Trophoblast cell (in vitro differentiated cells and primary cell): ENCODE measurements at places on chromosomes 4 and X.

GRCh38 chr4:8058031-8058479, 100.6 kb downstream of the ABLIM2 start:
- peak; percentile 10 for DNase-seq

DNA sequence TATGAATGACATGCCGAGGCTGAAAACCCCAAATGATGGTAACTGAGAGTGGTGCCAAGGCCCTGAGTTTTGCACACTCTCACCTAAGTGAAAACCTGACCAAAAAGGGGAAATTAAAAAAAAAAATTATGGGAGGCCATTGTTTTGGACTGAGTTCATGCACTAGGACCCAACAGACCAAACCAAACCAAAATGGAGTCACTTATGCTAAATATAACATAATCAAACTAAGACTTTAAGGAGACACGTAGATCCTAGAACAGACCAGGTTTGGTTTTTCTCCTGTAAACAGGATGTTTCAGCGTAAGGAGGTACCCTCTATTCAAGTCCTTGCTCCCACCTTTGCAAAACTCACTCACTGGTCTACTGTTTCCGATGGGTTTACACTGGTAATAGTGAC, 453.0 kb downstream of the INPP4B start:
- DNase-seq, result no peak

DNA sequence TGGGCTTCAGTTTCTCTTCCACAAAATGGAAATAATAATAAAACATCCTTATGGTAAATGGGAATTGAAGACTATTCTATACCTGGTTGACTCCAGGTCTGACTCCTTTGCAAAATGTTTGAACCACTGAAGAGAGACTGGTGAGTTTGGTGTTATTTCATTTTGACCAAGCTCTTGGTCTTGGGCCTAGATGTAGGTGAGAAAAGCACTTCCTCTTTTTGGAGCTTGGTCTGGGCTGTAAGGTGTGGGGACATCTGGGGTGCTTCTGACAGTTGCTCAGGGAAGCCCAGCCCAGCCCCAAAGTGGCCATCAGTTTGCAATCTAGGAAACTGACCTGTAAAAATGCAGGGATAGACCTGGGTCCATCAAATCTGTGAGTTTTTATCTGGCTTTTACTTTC, 26.8 kb upstream of the SOD3 start:
- no peak for DNase-seq

- DNase-seq, result no peak
Observed at GRCh38 chr4:154184238-154184637, 307.4 kb downstream of the DCHS2 start.

DNA sequence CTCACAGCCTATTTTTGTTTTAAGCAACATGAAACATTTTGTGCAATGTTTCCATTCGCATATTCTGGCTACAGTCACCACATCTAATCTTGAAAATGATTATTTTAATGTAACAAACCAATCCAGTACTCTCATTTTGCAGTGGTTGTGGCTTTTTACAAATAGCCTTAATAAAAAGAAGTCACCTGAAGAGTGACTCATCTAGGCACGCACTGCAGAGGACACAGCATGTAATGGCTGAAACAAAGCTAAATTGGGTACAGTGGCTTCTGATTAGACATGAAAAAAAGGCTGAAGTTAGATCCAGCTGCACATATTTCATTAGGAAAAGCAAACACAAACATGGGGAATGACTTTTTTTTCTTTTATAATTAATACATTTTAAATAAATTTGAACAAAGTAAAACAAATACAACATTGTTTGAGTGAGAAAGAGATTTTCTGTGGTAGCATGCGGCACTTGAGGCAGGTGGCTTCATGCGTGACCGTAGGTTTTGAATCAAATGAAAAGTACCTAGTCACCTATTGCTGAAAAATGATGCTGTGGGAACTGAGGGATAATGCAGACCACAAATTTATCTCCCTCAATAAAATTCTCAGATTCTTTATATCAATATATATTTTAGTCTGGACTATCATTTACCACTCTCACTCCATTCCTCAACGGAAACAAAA, 240.8 kb upstream of the DDX53 start:
- DNase-seq, result no peak

- no peak for DNase-seq
Observed at GRCh38 chr4:172245516-172245915, 432.3 kb downstream of the GALNTL6 start.

DNA sequence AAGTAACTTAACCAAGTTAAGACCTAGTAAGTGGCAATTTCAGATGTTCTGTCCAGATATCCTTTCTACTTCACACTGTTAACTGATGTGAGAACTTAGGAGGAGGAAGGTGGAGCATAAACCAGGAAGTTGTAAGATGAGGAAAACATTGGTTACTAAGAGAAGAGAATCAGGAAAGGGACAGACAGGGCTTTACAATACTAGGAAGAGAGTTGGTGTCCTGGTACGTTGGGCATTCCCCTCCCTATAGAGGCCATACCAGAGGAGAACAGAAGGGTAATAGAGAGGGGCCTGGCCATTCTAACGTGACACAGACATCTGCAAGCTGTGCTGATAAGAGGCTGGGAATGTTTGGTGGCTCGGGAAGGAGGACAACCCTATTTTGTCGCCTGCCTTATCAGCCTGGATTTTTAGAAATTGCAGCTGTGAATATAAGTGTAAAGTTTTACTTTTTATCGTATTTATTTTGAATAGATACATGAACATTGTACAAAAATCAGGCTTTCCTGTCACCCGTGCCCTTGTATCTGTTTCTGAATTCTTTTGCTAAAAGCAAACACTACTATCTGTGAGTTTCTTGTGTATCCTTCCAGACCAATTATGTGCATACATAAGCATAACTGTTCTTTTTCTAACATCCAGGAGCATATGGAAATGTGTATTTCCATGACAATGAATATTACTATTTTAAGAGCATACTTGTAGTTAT, 53.5 kb upstream of the HPRT1 start:
- no peak for DNase-seq

DNA sequence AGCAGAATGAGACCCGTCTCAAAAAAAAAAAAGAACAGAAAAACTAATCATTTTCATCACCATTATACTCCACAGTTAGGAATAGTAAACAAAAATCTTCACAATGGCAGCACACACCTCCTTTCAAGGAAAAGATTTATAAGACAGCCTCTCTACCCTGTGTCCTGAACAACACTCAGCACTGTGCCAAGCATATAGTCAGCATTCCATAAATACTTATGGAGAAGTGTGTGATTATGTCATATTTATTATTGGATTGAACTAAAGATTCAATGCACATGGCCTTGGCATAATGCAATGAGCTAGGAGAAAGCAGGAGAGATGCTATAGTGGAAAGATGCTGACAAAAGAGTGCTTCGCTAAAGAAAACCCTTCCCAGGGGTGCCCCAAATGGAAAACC, 52.6 kb downstream of the FAM114A1 start:
- no peak for DNase-seq

DNA sequence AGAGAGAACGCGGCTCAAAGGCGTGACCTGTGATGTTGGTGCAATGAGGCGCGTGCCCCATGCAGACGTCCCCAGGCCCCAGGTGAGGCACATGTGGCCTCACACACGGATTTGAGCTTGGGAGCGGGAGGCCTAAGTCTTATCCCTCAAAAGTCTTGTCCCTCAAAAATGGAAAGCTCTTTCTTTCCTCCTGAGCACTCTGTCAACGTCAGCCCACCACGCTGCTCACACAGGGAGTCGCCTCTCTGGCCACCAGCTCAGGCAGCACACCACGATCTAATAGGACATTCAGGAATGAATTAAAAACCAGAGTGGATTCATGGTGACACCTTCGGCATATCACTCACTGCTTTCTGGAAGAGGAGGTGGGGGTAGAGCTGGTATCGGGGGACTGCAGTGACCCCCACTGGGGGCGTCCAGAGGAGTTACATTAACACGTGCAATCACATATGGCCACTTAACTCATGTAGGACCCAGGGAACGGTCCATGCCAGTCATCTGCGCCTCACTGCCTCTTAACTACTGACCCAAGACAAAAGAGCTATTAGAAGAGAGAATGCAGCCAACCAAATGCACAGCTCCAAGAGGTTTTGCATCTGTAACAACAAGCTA, 21.9 kb upstream of the CYP4V2 start:
- no peak for DNase-seq

DNA sequence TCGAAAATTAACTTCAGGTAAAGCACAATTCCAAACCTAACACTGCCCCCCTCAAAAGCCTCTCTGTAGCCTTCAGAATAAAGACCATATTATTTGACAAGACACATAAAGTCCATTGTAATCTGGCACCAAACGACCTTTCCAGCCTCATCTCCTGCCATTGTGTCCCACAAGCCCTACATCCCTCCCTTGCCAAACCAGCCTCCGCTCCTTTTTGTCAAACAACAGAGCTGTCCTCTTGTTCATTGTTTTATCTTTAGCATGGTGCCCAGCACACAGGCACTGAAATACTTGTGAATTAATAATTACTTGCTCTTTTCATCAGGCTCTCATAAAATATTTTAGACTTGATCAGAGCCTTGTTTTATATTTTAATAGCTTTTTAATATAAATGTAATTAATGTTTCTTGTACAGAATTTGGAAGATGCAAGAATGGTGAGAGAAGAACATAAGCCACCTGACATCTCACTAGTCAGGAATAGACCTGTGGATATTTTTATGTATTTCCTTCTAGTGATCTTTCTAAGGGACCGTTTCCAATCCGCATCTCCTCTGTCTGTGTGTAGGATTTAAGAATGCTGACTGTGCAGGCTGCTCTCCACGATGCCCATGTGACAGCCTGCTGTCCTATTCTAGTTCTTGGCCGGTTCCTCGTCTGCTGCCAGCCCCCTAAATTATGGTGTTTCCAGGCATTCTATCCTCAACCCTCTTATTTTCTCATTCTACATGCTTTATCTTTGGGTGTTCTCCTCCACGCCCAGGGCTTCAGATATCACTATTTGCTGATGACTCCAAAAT, 3.0 kb upstream of the IRF2 start:
- no peak for DNase-seq

- no peak for DNase-seq
Observed at GRCh38 chrX:9204560-9204959, 170.6 kb upstream of the FAM9B start.

- no peak for DNase-seq
Observed at GRCh38 chr4:61678297-61678696, 478.2 kb downstream of the ADGRL3 start.

DNA sequence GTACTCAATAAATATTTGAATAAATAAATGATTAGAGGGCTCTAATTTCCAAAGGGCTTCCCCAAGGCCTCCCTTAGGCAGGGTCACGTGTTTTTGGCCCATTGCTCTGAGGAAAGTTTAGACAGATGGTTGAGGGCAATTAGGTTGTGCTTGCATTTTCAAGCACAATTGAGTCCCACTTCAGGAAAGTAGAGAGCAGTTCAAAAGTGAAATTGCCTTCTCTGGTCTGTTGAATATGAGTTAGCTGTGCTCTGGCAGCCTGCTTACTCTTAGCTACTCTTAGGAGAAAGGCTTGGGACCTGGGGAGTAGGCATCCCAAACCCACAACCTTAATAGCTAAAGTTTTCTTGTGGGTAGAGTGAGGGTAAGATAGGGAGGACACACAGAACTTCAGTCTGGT, 9.0 kb upstream of the DRP2 start:
- no peak for DNase-seq

DNA sequence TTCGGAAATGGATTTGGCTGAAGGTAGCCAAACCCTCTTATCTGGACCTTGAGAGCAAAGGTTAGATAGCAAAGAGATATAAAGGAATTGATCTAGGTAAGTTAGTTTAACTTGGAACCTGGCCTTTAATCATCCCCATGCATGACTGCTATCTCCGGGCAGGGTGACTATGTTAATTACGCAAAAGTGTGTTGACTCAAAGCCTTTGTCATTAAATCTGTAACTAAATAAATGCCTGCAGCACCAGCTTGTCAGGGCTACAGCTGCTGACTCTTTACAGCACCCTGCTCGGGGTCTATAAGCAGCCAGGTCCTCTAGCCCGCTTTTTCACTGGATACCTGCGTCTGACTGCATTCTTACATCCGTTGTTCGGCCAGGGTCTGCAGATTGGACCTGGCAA, 201.7 kb downstream of the TBCK start:
- DNase-seq, result peak; percentile 8

DNA sequence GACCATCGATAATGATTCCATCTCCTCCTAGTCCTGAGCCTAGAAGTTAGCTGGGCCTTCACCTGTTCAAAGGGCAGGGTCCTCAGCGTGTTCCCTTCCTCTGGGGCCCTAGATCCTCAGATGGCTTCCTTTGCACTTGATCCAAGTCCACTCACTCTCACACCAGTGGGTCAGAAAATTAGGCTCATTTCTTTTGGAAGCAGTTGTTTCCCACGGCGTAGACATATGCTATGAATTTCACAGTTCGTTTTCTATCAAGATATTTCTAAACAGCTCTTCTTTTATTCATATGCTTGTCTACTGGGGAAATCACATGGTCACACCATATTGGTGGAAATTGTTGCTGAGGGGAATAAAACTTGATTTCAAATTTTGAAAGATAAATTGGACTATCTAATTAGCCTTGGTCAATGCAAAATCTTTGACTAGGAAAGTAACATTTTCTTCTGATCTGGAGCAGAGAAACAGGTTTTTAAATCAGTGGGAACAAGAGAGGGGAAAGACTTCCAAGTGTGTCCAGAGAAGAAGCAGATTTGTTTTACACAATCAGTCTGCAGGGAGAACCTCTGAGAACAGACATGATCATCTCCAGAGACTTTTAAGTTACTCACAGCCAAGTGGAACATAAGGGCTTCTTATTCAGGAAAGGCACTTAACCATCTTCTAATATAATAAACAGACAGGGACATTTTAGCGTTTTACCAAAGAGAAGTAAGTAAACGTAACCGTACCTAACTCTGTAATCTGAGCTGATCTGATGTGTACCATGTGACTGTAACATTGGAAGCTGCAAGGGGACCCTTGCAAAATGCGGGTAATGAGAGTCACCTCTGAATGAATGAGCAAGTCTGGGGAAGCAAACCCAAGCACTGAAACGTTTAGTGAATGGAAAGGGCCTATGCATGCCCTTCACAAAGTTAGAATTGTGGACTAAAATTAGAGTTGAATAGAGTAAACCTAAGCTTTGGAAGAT, 455.7 kb upstream of the FAT1 start:
- no peak for DNase-seq

DNA sequence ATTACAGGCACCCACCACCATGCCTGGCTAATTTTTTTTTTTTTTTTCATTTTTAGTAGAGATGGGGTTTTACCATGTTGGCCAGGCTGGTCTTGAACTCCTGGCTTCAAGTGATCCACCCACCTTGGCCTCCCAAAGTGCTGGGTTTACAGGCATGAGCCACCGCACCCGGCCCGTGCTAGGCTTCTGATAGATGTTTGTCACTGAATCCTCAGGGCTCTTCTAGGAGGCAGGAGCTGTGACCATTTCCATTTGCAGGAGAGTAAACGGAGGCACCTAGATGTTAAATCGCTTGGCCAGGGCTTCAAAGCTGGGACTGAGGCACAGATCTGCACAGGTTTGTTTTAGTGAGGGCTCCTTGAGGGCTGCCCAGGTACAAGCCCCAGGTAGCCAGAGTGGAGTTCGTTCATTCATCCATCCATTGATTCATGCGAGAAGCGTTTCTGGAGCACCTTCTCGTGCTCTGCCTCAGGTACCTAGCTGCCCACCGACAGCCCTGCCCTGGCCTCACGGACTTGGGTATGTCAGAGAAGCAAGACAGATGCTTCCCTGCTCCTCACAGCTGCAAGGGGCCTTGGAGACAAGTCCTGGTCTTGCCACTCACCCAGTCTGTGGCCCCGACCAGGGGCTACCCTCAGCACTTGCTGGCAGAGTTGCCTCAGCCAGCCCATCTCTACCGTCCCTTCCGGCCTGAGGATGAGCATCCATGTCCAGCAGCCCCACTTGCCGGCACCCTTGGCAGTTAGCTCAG, 106.4 kb downstream of the PSAPL1 start:
- DNase-seq, result no peak

- DNase-seq, result no peak
Observed at GRCh38 chr4:147586637-147587036, 30.6 kb upstream of the TMEM184C start.

- no peak for DNase-seq
Observed at GRCh38 chrX:32995427-32995826, 215.9 kb downstream of the DMD start.
